ENCODE measurements at places on chromosomes 7 and 10.

GRCh38 chr7:139828446-139828845, 618 bp upstream of the TBXAS1 start:
- no peak for DNase-seq

DNA sequence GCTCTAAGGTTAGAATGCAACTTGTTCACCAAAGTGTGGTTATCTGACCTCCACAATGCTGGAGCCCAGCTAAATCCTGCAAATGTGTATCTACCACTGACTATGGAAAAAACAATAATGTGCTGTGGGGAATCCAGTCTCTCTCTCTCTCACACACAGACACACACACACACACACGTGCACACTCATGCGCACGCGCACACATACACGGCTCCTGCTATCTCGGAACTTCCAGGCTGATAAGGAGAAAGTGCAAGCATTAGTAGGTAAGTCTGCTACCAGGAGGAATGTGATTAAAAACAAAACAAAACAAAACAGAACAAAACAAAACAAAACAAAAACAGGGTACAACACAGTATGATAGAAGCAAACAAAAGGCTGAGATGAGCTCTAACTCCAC, 205.2 kb downstream of the FRMD4A start:
- DNase-seq, result no peak

DNA sequence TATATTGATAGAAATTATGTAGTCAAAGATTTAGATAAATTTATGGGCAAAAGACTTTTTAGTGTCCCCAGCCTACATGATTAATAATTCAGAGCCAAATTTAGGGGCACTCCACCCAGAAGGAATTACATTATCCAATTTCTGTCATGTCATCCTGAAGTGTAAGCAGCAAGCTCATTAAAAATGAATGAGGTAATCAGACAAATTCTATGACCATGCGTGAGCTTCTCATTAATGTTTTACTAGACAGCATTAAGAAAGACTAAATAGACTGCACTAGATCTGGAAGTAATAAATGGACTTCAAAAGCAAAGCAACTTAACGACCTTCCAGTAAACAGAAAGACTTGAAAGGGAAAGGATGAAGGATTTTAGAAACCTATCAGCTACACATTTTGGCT, 22.7 kb upstream of the TRUB1 start:
- no peak for DNase-seq

DNA sequence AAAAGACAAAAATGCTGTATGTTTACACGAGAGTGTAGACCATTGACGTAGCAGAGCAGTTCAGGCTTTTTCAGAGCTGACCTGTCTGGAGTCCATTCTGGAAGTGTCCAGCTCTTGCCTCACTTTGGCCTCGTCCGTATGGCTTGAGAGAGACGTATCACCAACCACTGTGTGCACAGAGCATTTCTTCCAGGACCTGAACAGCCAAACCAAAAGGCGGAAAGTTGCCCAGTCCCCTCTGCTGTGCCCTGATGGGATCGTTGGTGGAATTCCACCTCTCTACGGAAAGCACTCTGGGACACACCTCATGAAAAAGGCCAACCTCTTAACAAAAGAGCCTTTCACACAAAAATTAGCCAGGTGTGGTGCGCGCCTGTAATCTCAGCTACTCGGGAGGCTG, 184.7 kb upstream of the SH2B2 start:
- no peak for DNase-seq

DNA sequence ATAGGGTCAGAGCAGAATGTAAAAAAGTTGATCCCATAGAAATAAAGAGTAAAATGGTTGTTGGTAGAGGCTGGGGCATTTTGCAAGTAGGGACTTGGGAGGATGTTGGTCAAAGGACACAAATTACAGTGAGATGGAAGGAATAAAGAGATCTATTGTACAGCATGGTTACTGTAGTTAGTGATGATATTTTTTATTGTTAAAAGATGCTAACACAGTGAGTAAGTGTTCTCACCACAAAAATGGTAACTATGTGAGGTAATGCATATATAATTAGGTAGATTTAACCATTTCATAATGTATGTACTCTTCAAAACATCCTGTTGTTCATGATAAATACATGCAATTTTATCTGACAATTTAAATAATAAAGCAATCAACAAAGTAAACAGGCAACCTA, 280.7 kb upstream of the MAGI2 start:
- DNase-seq, result no peak

DNA sequence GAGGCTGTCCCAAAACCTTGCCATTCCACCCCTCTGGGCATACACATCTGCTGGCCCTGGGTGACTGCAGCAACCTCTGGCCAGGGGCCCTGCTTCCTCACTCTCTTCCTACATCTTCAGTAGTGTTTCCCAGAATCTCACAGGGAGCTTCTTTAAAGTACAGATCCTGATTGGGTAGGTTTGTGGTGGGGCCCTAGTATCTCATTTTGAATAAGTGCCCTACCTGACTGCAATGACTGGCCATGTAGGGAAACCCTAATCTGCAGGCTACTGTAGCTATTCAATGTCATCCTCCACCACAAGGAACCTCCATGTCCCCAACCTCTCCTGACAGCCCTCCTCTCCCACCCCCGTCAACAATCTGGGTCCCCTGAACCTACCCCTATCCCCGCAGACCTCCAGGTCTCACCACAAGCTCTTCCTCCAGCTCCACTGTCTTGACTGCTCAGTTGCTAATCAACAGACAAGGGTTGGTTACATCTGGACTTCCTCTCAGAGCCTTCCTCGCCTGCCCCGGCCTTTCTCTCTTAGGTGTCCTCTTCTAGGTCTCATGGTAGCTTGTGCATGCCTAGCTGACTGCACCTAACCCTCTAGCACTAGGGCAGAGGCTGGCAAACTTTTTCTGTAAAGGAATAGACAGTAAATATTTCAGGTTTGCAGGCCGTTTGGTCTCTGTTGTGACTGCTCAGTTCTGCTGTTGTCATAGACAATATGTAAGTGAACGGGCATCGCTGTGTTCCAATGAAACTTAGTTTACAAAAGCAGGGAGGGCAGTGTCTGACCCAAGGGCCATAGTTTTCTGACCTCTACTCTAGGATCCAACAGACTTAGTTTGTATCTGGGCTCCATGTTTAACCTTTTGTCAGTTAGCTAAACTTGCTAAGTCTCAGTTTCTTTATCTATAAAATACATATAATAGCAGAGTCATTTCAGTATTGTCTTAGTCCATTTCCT, 121.1 kb downstream of the AOAH start:
- no peak for DNase-seq

GRCh38 chr7:73999664-74000435, 28.1 kb upstream of the ELN start:
- no peak for DNase-seq

DNA sequence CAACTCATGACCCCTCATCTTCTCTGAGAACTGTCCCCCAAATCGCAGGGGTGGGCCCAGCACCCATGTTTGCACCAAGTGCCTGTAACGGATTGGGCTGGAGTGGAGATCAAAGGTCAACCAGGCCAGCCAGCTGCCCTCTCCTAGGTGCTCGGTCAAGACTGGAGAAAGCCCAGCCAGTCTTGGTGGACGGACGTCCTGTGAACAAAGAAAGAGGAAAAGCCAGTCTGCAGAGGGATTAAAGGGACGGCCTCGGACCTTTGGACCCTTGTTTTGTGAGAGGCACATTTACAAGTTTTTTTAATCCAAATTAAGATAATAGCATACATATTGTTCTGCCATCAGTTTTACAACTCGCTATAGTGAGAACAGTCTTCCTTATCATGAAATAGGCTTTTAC, 31.7 kb upstream of the GALNTL5 start:
- DNase-seq, result no peak

- DNase-seq, result no peak
Observed at GRCh38 chr7:135277161-135277560, 43.5 kb downstream of the STRA8 start.

DNA sequence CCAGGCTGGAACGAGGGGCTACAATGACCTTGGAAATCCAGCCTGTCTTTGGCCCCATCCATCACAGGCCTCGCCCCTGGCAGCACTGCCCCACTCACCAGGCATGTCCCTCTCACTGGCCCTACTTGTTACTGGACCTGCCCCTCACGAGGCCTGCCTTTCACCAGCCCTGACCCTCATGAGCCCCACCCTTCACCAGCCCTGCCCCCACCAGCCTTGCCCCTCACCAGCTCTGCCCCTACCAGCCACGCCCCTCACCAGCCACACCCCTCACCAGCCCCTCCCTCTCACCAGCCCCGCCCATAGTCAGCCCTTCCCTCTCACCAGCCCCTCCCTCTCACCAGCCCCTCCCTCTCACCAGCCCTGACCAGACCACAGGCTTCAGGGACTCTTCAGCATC, 57.8 kb downstream of the COL26A1 start:
- no peak for DNase-seq

GRCh38 chr10:69842882-69843281, 41.2 kb downstream of the COL13A1 start:
- DNase-seq, result no peak

GRCh38 chr10:123442901-123443300, 223.3 kb upstream of the GPR26 start:
- no peak for DNase-seq

GRCh38 chr7:96088579-96088978, 233.3 kb downstream of the SLC25A13 start:
- DNase-seq, result no peak

DNA sequence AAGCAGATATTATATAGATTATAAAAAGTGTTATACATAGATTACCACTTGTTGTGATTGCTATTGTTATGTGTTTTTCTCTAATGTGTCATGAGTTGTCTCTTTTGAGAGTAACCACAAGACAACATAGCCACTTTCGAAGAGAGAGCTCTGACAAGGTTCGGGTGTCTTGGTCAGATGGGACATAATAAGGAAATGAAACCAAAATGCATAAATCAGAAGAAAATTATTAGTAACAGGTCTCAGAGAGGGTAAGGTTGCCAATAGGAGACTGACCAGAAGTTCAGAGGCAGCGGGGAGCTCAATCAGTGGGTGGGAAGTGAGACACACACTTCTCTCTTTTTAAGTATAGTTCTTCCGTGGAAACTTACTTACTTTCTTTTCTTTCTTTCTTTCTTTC, 639.2 kb upstream of the POT1 start:
- no peak for DNase-seq

DNA sequence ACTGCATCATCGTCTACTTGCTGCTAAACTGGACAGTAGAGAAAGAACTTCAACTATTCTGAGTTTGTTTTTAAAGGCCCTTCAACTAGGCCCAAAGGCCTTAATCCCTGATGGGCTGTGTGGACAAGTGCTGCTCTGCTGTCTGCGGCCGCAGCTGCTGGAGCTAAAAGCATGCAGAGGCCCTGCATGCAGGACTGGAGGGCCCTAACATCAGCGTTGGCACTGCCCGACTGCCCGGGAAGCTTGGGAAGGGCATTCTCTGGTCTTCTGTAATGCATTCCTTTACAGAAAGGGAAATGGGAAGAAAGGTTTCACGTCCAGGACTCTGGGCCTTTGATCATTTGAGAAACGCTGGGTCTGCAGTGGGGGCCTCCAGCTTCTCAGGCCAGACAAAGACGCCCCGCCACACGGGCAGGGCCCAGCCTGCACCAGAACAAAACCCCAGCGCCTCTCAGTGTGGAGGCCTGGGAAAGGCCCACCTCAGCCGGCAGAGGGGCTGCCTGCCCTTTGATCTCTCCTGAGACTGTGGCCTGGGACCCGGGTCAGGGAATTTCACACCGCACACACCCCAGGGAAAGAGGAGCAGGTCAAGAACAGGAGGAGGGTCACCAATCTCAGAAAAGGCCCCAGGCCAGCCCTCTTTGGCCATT, 229.3 kb downstream of the DNAJB6 start:
- DNase-seq, result no peak

- DNase-seq, result no peak
Observed at GRCh38 chr7:22856416-22856815, 33.8 kb upstream of the TOMM7 start.

DNA sequence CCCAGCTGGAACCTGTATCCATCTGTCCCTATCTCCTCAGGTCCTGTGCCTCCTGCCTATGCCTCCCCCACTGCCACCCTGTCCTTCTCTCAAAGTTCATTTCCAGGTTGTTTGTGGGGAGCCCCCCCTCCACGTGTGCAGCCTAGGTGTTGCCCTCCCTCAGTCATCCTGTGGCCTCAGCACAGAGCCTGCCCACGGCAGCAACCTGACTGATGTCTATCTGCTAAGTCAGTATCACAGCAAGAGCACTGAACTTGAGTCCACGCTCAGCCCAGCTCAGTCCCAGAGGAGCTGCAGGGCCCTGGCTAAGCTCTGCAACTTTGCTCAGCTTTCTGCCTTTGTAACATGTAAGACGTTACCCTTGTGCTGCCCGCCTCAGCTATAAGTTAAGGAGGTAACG, 28.7 kb downstream of the FAM53B start:
- no peak for DNase-seq

- DNase-seq, result no peak
Observed at GRCh38 chr7:146115548-146115850, 1.1 kb upstream of the CNTNAP2 start.

GRCh38 chr10:103197174-103197573, 4.1 kb upstream of the NT5C2 start:
- no peak for DNase-seq

GRCh38 chr7:30697719-30698460, 15.6 kb upstream of the CRHR2 start:
- no peak for DNase-seq

- no peak for DNase-seq
Observed at GRCh38 chr10:36303896-36304295, 661.8 kb upstream of the FZD8 start.

- no peak for DNase-seq
Observed at GRCh38 chr10:79293841-79294581, 53.3 kb upstream of the PPIF start.

DNA sequence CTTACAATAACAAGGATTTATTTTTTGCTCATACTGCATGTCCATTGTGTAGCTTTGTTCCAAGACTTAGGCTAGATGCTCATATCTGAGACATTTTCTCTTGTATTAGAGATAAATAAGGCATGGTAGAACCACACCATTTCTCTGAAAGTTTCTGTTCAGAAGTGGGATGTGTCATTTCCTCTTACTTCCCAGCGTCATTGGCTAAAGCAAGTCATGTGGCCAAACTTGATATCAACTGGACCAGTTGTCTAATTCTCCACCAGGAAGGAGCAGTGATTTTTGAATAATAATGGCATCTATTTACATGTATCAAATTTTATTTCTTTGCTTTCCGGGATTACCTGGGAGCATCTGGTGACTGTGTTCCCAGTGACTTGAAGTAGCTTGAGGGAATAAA, 38.3 kb downstream of the AHCYL2 start:
- DNase-seq, result no peak

- no peak for DNase-seq
Observed at GRCh38 chr10:102781921-102782557, 38.3 kb downstream of the WBP1L start.

DNA sequence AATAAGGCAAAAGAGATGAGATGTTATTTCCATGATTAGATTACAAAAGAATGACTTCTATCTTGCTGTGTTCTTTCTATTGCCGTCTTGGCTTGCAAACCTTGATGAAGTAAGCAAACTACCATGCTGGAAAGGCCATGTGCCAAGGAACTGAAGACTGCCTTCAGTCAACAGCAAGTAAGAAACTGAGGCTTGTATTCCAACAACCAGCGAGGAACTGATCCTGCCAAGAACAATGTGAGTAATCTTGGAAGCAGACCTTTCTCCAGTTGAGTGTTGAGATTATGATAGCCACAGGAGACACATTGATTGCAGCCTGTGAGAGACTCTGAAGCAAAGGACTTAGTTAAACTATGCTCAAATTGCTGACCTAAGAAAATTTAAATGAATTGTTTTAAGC, 164.6 kb upstream of the GRM3 start:
- no peak for DNase-seq

Measured in hippocampal formation (tissue), 2 donors.